ENCODE measurements at places on chromosomes 2 and 18. TPM values are rescaled to one million over a fixed set of nuclear protein-coding genes. Genes with fewer than 3 reads are reported as not detected.
A peak's percentile ranks its signal among the peaks of the same experiment; 100 is the strongest.

DNA sequence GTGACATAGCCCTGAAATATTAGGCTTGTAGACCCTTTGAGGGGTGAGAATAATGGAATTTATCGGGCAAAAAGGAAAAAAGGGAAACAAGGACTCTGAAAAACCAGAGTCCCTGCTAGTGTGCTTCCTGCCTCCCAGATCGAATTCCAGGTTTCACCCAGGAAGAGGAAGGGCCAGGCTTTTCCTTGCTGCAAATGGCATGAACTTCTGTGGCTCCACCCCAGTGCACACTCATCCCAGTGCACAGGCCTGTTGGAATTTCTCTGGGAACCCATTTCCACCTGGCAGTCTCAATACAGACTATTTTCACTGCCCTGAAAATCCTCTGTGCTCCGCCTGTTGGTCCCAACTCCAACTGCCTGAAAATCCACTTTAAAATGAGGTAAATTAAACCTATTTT, 29.9 kb downstream of the C18orf54 start:
- no peak for DNase-seq

- no peak for DNase-seq
Observed at GRCh38 chr18:70321616-70322015, 32.8 kb downstream of the SOCS6 start.

GRCh38 chr18:51651761-51652160, 454.3 kb upstream of the MEX3C start:
- no peak for DNase-seq

DNA sequence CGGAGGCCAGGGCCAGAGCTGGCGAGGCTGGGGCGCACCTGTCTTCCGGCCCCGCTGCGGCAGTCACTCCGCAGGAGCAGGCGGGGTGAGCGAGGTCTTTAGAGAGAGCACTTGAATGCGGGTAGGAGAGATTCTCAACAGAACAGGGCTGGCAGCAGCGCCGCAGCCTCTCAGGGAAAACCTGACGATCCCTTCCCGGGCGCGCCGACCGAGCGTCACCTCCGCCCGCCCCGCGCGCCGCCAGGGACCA, 526 bp downstream of the PRKRA start:
- DNase-seq, result no peak

GRCh38 chr18:64806691-64807090, 657.8 kb upstream of the LINC00305 start:
- no peak for DNase-seq

TFPI gene
- 0.34 TPM for total RNA-seq

DRC1 gene
- not detected for total RNA-seq

CYP27C1 gene
- total RNA-seq, result not detected

DNA sequence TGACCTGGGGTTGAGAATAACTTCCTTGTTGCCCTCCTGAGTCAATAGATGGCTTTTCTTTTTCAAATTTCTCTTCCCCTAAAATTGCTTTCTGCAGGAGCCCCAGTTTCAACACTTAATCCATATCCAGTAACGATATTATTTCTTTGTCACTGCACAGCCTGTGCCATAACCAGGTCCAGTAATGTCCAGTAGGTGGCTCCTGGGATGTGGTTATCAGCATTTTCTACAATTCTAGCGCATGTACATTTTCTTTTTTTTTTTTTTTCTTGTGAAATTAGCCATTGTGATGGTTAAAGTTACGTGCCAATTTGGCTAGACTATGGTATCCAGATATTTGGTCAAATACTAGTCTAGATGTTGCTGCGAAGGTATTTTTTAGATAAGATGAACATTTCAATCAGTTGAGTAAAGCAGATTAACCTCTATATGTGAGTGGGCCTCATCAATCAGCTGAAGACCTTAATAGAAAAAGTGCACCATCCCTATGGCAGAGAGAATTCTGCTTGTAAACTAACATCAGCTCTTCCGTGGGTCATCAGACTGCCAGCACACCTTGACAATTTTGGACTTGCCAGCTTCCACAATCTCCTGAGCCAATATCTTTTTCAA, 72.9 kb upstream of the SCG2 start:
- DNase-seq, result no peak

- DNase-seq, result peak; percentile 28
Observed at GRCh38 chr2:71798266-71799012, 345.1 kb downstream of the DYSF start.

- no peak for DNase-seq
Observed at GRCh38 chr2:132609101-132609890, 60.7 kb downstream of the LYPD1 start.

DNA sequence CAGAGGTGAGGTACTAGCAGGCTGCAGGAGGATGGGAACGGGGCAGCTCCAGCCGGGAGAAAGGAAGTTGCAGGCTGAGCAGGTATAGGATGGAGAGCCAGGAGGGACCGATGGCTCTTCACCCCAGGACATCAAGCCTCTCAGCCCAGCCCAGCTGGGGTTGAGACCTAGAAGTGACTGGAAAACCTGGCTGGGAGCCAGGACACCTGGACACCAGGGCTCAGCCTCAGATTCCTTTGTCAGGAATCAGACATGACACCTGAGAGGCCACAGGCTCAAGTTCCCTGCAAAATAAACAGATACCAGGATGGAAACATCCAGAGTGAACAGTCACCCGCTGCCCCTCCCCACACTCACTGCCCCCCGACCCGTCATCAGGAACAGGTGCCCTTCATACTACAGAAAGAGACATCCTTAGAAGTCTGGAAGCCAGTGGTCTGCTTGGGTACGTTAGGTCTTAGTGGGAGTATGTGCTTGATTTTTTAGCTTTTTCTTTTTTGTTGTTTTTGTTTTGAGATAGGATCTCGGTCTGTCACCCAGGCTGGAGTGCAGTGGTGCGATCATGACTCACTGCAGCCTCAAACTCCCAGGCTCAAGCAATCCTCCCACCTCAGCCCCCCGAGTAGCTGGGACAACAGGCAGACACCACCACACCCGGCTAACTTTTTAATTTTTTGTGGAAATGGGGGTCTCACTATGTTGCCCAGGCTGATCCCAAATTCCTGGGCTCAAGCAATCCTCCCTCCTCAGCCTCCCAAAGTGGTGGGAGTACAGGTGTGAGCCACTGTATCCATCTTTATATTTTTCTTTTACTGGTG, 95.7 kb upstream of the STPG4 start:
- DNase-seq, result no peak

FHL2 gene
- total RNA-seq, result 2.6 TPM

DNA sequence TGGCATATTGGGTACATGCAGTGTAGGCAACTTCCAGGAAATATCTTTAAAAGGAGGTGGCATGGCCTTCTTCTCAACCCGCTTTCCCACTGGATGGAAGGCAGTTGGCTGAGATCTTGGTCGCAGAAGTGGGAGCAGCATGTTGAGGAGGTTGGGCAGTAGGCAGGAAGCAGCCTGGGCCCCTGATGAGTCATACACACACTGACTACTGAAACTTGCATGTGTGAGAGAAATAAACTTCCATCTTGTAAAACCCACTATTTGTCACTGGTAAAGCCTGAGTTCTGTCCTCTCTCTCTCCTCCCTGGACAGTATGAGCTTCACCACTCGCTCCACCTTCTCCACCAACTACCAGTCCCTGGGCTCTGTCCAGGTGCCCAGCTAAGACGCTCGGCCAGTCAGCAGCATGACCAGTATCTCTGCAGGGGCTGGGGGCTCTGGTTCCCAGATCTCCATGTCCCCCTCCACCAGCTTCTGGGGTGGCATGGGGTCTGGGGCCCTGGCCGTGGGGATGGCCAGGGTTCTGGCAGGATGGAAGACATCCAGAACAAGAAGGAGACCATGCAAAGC, 233.8 kb upstream of the SPRED2 start:
- DNase-seq, result peak; percentile 3

CTDSP1 gene
- total RNA-seq, result 8.1 TPM

FLACC1 gene
- total RNA-seq, result 0.43 TPM

RGPD3 gene
- 0.48 TPM for total RNA-seq

DNA sequence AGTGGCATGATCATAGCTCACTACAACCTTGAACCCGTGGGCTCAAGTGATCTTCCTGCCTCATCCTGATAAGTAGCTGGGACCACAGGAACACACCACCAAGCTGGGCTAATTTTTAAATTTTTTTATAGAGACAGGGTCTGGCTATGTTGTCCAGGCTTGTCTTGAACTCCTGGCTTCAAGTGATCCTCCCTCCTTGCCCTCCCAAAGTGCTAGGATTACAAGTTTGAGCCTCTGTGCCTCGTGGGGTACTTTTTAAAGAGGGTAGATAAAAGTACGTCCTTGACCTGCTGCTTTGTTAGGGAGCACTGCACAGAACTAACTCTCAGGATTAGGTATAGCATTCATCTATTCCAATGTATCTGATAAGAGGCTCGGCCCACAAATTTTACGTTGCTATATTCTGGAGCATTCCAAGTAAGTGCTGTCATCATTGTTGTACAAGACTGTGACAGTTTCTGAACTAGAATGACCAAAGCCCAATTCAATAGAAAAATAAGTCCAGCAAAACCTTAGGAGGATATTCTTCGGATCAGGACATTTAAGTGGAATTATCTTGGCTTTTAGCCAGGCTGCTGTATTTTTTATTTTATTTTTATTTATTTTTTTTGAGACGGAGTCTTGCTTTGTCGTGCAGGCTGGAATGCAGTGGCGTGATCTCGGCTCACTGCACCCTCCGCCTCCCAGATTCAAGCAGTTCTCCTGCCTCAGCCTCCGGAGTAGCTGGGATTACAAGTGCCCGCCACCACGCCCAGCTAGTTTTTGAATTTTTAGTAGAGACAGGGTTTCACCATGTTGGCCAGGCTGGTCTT, 4.1 kb downstream of the MTCL1 start:
- no peak for DNase-seq

DNA sequence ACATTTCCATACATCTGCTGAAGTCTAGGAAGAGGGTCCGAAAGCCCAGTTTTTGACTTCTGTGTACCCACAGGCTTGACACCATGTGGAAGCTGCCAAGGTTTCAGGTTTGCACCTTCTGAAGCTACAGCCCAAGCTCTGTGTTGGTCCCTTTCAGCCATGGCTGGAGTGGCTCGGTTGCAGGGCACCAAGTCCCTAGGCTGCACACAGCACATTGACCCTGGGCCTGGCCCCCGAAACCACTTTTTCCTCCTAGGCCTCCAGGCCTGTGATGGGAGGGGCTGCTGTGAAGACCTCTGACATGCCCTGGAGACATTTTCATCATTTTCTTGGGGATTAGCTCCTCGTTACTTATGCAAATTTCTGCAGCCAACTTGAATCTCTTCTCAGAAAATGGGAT, 55.7 kb downstream of the CCDC141 start:
- no peak for DNase-seq

GRCh38 chr2:49199266-49199665, 45.0 kb upstream of the FSHR start:
- no peak for DNase-seq

DNA sequence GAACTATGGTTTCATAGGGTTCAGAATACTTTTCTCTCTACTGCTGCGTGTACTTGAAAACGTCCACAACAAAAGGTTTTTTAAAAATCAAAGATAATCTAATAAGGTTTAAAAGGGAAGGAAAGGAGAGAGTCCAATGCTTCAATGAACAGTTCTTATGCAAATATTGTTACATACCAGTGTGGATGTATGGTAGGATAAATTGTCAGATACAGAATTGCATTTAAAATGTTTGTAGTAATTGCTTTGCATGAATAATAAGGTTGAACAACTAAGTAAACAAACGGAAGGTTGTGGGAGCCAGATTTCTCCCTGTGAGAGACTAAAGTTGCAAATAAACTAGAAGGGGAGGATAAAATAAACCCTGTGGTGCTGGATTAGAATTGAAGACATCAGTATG, 53.8 kb upstream of the RBBP8 start:
- DNase-seq, result no peak

DNA sequence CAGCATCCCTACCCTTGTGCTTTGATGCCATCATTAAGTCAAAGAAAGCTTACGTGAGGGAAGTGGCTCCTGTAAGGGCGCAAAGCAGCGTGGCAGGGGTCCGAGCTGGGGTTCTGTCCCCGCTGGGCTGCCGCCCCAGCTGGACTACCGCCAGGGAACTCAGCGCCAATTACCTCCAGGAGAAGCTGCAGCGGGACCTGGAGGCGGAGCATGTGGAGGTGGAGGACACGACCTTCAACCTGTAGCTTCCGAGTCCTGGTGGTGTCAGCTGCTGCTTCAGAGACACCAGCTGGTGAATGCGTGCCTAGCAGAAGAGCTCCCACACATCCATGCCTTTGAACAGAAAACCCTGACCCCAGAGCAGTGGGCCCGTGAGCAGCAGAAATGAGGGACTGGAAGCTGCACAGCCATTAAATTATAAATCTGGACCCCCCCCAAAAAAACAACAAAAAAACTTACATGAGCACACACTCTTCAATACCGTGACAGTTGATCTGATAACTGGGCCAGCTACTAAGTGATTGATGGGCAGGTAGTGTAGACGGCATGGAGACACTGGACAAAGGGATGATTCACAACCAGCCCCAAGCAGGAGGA, 20.1 kb upstream of the YES1 start:
- DNase-seq, result no peak

- peak; percentile 75 for DNase-seq
Observed at GRCh38 chr18:69935319-69936190, 12.1 kb downstream of the CD226 start.

DNA sequence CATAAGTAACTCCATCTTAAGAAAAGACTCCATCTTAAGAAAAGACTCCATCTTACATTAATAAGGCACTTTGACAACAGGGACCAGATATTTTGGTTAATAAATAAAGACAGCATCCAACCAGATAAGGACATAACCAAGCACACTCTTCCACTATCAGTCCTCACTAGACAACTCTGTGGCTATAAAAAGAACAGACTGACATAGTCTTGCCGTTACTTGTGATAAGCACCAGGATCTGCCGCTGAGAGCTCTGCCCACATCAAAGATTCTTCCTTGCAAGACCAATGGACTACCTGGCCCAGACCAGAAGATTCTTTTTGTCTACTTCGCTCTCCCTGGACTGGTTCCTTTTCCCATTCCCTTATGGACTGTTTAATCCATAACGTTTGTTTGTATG, 667.4 kb downstream of the NYAP2 start:
- no peak for DNase-seq

DNA sequence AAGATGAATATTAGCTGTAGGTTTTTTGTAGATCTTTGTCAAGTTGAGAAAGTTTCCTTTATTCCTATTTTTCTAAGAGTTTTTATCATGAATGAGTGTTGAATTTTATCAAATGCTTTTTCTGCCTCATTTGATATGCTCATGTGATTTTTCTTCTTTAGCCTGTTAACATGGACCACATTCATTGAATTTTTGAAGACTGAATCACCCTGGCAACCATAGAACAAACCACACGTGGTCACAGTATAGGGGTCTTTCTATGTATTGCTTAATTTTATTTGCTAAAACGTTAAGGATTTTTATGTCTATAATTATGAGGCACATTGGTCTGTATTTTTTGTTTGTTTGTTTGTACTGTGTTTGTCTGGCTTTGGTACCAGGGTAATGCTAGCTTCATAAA, 201.7 kb upstream of the CWC22 start:
- no peak for DNase-seq

HRH4 gene
- not detected for total RNA-seq

CFAP210 gene
- not detected for total RNA-seq

CSRNP3 gene
- total RNA-seq, result not detected
